ENCODE measurements at places on chromosomes 12 and 14.

- DNase-seq = no peak
These were observed 63.3 kb upstream of the DAAM1 start for GRCh38 chr14:59125156-59125555.

DNA sequence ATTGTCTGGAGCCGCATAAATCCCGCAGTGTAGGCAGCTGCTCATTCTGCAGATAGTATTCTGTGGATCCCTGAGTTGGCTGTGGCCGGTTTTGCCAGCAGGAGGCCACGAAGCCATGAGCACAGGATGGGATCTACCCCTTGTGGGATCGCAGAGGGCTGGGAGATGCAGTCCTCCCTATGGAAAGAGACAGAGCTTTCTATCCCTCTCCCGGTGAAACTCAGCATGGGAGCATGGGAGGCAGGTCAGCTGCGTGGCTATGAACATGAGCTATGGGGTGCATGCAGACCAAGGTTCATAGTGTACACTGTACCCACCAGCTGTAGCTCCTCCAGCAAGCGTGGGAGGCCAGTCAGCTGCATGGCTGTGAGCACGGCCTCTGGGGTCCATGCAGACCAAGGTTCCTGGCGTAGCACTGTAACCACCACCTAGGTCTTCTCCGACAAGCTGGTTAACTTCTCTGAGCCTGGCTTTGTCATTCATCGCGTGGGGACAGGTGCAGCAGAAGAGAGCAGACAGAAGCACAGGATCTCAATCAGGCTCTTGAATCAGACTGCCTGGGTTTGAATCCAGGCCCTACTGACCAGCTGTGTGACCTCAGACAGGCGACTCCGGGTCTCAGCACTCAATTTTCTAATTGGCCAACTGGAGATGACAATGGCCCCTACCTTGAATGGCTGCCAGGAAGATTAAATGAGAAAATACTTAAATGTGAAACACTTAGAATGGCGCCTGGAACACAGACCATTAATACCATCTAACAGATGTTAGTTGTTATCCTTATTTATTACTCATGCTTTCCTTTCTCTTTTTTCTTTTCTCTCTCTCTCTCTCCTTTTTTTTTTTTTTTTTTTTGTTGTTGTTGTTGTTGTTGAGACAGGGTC, 6.0 kb downstream of the BDKRB1 start:
- DNase-seq = no peak

GRCh38 chr12:115749071-115749841, 528.2 kb downstream of the MED13L start:
- no peak for DNase-seq

DNA sequence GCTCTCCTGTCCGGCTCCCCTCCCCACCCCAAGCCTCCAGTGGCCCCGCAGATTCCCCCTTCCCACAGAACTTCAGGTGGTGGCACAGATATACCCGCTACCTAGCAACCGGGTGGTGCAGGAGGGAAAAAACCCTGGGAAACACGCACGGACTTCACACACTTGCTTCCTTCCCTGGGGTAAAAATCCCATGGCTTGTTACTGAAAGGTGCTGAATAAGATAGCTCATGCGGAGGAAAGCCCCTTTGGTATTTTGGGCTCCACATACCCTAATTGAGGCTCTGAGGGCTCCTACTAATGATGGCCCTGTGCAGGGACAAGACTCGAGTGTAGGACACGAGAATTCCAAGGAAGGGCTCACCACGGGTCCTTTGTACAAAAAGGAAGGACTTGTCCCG, 869 bp upstream of the RIMBP2 start:
- no peak for DNase-seq

DNA sequence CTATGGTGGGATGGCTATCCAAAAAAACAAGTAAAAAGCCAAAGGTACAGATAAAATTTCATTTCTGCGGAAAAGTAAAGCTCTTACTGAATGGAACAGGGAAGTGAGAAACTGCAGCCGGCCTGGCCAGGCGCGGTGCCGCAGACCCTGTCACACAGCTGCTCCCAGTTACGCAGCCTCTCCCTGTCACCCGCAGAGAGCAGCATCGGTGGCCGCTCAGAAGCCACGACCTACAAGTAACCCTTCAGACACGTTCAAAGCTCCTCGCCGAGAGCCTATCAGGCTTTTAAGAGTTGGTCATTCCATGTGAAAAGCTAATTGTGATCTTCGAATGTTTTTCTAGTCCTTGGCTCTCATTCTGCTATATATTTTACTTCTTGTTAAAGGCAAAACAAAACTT, 11.0 kb upstream of the ANKLE2 start:
- no peak for DNase-seq

GRCh38 chr12:87369161-87369560, 660.0 kb downstream of the C12orf50 start:
- DNase-seq = no peak

DNA sequence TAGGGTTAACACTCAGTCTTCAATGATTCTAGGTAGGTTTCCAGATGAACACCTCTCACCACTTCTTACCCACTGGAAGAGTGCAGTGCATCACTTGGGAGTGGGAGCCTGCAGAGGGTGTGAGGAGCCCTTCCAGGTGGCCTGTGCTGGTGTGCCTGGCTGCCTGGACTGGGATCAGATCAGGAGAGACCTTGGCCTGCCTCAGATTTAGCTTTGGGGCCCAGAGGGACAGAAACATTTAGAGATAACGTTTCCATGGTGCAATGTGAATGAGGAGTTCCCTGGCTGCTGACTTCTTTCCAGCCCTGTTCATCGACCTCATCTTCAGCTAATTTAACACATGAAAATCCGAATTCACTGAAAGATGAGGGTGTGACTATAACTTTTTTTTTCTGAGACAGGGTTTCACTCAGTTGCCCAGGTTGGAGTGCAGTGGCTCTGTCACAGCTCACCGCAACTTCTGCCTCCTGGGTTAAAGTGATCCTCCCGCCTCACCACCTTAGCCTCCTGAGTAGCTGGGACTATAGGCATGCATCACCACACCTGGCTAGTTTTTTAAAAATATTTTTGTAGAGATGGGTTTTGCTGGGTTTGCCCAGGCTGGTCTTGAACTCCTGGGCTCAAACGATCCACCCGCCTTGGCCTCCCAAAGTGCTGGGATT, 53.6 kb downstream of the SUSD6 start:
- DNase-seq = no peak

DNA sequence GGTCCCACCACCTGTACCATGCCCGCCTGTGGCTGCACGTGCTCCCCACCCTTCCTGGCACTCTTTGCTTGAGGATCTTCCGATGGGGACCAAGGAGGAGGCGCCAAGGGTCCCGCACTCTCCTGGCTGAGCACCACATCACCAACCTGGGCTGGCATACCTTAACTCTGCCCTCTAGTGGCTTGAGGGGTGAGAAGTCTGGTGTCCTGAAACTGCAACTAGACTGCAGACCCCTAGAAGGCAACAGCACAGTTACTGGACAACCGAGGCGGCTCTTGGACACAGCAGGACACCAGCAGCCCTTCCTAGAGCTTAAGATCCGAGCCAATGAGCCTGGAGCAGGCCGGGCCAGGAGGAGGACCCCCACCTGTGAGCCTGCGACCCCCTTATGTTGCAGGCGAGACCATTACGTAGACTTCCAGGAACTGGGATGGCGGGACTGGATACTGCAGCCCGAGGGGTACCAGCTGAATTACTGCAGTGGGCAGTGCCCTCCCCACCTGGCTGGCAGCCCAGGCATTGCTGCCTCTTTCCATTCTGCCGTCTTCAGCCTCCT, 1.1 kb downstream of the INHBE start:
- no peak for DNase-seq

GRCh38 chr14:100589760-100590469, 2.7 kb upstream of the BEGAIN start:
- no peak for DNase-seq

GRCh38 chr14:43147485-43147884, 1359.6 kb downstream of the FSCB start:
- DNase-seq = no peak

- DNase-seq = no peak
These were observed 127.2 kb upstream of the LHX5 start for GRCh38 chr12:113598815-113599406.

DNA sequence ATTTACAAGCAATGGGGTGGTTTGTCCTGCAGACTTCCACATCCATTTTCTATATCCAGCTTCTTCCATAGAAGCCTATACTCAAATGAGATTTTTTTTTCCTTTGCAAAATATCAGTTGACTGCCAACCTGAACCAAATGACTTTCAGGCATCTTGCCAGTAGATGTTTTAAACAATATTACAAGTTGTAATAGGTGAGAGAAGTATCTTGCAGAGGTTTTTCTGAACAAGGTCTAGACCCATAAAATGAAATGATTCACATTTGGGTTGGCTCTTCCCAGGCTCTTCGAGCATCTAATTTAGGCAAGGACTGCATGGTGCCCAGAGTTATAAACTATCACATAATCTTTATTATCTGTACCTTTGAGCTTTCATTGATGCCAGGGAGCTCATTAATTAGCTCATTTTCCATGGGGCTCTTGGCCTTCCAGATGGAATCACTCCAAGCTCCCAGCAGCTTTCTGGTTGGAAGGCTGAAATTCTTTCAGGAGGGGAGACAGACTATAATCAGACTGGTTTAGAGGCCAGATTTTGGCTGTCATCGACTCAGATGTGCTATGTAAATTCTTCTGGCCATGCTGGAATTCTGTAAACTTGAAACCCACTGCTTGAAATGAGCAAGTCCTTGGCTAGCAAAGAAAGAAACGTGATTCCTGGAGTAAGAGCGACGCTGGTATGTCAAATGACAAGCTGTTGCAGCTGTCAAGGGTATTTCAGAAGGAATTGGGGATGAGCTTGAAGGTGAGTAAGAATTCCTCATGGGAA, 32.2 kb upstream of the DICER1 start:
- DNase-seq = no peak

DNA sequence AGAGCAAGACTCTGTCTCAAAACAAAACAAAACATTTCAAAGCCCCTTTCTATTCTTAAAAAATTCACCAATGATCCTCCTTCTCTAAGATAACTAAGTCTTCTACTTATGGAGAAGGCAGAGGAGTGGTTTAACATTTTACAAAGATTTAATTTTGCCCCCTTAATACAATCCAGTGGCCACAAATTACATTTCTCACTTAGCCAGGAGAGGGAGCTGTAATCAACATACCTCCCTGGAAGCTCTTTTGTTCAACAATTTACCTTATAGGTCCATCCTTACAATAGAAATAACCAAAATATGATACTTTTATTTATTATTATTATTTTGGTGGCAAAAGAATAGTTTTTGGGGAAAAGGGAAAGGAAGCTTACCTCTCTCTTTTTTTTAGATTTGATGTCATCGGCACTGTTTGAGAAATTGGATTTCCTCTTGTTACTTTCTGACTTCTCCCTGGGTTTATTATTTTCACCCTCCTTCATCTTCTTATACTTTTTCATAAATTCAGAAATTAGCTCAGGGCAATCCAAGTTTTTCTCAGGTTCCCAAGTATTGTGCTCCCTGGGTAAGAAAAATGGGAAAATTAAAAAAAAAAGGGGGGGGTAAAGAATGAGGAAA, 28.1 kb downstream of the CBX5 start:
- no peak for DNase-seq

DNA sequence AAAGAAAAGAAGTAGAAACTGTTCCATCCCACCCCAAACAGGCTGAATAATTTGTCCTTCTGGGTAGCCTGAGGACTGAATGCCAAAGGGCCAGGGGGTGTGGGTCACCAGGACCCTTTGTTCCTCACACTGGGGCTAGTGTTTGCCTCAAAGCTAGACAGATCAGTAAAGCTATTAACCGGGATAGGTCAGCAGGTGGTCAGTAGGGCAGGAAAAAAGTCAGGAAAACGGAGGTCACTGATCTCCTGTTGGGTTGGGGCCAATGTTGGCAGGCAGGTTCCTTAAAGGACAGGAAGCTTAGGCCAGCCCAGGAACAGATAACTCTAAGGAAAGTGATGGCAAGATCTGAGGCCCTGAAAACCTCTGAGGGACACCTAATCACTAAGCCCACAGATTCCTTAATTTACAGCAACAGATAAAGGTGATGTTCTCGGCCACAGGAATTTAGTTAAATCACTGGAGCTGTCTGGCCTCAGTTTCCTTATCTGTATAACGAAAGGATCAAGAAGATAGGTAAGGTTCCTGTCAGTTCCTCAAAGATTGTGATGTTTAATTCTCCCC, 22.7 kb upstream of the TMPO start:
- no peak for DNase-seq

GRCh38 chr12:43312991-43313505, 239.0 kb downstream of the ADAMTS20 start:
- DNase-seq = no peak

DNA sequence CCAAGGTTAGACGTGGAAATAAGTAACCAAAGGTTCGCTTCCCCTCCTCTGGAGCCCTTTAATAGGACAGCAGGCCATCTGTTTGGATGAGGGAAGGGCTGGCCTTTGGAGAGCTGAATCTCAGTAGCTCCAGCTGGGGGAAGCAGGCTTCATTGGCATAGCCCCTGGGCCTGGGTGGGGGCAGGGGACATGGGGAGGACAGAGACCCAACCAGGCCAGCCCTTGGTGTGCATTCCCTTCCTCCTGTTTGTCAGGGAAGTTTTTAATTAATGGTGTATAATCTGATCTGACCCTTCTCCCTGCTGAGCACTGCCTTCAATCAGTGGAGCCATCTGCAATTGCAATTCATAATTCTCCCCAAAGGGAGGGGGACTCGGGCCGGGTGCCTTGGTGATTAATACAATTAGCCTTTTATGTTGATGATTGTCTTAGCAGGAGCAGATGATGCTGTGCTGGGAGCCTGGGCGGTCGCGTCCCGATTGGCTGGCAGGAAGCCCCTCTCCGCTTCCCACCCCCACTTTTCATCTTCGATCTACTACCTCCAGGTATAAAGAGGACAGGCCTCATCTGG, 6.4 kb downstream of the AQP6 start:
- DNase-seq = no peak

- no peak for DNase-seq
These were observed 342.3 kb downstream of the PDZRN4 start for GRCh38 chr12:41530441-41530840.

GRCh38 chr12:130419116-130419515, 81.4 kb downstream of the PIWIL1 start:
- DNase-seq = no peak

DNA sequence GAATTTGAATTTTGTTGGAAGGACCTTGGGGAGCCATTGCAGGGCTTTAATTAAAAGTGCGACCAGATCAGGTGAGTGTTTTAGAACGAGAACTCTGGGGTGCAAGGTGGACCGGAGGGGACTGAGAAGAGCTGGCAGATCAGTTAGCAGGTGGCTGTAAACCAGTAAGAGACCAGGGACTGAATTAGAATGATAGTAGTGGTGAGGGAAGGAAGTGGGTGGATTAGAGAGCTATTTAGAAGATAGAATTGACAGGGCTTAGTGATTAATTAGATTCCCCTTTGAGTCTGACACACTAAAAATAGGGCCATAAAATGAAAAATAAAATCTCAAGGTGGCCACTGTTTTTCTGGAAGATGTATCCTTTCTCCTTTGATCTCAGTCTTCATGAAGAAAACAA, 44.8 kb downstream of the PLXNC1 start:
- DNase-seq = no peak

Measured in stimulated activated CD8-positive, alpha-beta memory T cell treated with anti-CD3 and anti-CD28 coated beads, Interleukin-15, amount 100 ng/mL, for 48 hours (primary cell).